ENCODE measurements at places on chromosomes 11 and 22.

GRCh38 chr11:6345366-6345765 lies 25.1 kb upstream of the CAVIN3 start:
- DNase-seq: no peak

DNA sequence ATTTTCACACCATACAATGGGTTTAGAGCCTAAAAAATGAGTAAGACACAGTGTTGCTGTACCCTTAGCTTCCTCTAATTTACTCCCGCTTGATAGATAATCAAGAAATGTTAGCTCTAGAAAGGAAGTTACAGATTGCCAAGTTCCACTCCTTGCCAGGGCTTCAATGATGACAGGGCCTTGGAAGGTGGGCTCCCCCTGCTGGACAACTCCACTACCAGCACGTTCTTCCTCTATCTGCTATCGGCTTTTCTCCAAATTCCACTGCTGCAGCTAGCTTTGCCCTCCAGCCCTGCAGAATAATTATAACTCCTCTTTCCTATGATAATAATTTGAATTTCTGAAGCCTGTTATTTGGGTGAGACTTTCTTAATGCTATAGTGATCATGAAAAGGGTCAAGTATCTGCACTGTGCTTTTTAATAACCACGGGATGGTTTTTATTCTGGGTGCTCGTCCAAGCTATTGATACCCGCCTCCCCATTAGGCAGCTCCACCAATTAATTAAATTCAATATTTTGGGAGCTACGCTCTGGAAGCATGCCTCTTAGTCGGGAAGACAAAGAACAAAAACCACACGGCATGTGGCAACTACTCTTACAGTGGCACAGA lies 9.0 kb downstream of the SYN3 start:
- DNase-seq: no peak

- no peak for DNase-seq
Observed at GRCh38 chr22:48811885-48812284, 1015.8 kb downstream of the BRD1 start.

DNA sequence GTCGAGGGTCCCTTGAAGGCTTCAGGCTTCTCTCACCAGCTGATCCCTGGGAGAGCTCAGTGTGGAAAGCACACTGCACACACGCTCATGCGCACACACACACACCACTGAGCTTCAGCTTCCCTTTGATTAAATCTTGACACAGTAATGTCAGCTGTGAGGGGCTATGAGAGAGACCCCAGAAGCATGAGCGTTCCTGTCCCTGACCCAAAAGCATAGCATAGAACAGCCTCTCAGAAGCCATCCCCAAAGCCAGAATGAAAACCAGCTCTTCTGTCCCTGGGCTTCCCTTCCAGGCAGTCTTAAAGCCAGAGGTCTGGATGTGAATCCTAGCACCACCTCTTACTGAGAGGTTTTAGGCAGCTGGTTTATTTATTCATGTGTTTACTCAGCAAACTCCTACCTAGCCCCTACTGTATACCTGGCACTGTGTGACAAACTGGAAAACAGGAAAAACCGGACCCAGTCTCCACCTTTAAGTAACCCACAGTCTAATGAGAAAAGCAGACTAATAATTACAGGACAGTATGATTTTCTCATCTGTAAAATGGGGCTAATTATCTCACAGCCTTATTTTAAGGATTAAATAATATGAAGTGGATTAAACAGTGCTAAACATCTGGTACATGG lies 15.9 kb downstream of the GALNT18 start:
- DNase-seq: no peak

DNA sequence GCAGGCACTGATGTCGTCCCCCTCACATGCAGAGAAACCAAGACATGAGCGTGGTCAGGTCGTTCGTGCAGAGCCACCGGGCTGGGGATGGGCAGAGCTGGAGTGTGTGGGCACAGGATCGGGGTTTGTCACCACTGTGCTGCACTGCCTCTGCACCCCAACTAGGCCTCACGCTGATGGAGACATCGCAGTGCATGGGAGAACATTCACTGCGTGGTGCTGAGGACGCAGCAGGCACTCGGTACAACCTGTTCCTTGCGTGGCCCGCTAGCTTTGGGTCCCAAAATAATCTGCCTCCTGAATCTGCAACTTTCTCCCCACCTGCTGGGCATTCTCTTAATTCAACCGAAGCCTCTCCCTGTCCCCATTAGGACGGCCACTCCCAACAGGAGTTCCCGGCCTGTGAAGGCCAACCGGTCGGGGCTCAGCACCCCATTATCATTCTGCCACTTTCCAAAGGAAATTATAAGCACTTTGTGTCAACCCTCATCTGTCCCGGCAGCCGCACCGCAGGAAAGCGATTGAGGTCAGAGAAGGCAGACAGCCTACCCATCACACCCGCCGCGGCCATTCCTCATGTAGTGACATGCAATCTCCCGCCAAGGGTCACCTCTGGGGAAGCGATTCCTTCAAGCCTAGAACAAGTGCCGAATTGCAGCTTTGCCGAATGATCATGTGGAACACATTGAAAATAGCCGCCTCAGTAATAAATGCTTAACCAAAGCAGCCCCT lies 490.4 kb downstream of the MN1 start:
- DNase-seq: no peak

- no peak for DNase-seq
Observed at GRCh38 chr22:49955581-49956417, 4.8 kb upstream of the PIM3 start.

GRCh38 chr11:849104-849824 lies 6.6 kb downstream of the TSPAN4 start:
- DNase-seq: no peak

GRCh38 chr11:63769714-63770455 lies 1.3 kb upstream of the ZFTA start:
- no peak for DNase-seq

- DNase-seq: peak; percentile 90
Observed at GRCh38 chr11:128784059-128784804, 82.9 kb downstream of the KCNJ1 start.

DNA sequence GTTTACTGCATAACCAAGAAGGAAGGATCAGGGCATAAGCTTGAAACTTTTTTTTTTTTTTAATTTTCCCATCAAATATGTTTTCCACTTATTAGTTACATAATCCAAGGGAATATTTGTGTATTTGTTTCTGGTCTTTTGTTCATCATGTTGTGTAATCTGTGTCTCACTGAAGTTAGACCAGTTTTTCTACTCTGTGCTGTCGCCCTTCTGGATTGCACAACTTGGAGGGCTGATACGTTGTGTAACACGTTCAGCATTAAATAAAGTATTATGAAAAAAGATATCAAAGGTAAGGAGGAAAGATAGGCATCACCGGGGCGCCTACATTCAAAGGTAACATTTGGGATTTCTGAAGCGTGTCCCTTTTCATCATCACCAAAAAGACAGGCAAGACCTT lies 3.3 kb upstream of the E2F8 start:
- DNase-seq: no peak

DNA sequence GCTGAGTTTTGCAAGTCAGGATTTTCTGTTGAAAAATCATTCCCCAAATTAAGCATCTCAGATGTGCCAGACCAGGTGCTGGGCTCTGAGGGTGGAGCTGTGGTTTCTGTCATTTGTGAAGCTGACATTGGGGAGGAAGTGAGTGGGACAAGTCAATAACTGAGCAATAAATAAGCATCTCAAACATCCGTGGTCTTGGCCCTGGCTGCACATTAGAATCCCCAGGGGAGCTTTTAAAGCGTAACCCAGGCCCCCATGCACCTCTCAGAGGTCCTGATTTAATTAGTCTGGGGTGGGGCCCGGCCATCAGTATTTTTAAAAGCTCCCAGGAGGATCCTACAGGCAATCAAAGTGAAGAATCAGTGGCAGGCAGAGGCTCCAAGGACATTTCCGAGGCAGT lies 420.0 kb downstream of the MN1 start:
- no peak for DNase-seq

DNA sequence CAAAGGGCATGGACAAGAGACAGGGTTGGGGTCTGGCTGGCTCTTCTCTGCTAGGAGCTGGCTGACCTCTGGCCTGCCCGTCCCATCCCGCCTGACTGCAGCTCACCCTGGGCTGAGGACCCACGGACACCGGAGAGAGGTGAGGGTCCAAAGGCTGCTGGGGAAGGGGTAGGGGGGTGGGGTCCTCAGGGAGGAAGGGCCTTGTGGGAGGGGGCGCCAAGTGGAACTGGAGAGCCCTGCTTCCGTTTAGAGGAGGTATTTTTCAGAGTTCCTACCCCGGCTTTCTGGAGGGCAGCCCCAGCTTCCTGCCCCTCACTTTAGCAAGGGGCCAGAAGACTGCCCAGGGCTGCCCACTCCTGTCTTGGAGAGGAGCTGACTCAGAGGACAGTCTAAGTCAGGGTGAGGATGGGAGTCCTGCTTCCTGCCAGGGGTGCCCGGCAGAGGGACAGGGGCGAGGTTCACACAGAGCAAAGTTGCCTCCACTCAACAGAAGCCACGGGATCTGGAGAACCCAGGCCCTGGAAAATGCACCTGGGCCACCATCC lies 7.1 kb downstream of the LARGE2 start:
- no peak for DNase-seq

DNA sequence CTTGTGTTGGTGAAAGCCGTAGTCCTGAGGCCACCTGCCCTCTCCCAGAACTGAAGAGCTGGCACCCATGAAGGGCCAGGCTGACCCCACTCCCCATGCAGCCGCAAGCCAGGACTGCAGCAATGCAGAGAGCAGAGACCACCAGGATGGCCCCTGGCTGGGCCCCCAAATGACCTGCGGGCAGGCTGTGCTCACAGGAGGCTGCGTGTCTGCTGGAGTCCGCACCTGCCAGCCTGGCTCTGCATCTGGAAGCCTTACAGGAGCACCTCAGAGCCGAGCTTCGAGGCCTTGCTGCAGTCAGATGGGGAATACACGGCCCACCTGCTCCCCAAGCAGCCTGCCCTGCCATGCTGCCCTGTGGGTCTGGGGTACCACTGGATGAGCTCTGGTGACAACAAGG lies 1336.8 kb downstream of the TBC1D22A start:
- DNase-seq: no peak

DNA sequence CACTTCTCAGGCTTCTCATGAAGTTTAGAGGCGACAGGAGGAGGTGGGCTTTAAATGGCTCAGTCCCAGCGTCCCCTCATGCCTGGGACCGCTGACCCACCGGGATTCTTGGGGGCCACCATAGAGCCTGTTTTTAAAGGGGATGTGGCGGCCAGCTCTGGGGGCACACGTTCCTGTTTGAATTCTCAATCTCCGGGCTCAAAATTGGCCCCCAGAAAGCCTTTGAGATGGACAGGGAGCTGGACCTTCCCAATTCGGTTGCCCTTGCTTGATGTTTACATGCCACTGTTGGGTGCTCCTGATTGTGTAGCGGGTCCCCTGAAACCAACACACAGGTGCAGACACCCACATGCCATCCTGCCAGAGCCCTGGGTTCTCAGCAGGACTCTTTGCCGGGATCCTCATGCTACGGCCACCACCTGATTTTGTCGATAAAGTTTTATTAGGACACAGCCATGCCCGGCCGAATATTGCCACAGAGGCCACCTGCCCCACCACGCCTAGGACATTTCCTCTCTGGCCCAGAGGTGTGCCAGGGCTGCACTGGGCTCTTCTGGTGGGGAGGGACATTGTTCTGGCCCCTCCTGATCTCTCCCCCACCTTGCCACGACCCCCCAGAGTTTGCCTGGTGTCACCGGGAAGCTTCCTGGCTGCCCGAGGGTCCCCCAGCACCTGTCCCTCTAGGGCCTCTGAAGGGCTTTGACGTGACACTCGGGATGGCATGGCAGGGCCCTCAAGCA lies 71.6 kb downstream of the KCNQ1 start:
- no peak for DNase-seq
